ENCODE measurements at places on chromosomes 12 and 14.
A peak's percentile ranks its signal among the peaks of the same experiment; 100 is the strongest.

- peak; percentile 72 for DNase-seq
Observed at GRCh38 chr14:20857630-20858261, 33.4 kb upstream of the RNASE3 start.

DNA sequence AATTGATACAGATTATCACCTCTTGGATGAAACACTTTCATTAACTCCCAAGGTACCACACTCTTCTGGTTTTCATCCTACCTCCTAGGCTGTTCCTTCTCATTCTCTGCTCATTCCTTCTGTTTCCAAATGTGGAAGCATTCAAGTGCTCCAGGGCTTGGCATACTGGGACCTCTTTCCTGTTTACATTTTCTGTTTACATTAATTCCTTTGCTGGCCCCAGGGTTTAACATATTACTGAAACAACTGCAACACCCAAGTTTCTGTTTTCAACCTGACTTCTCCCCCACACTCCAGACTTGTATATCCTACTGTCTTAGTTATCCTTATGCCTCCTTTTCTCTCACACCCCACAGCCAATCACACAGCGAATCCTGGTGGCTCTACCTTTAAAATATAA, 386.3 kb upstream of the GARIN6 start:
- DNase-seq = no peak

GRCh38 chr14:90508536-90509254, 111.9 kb downstream of the CALM1 start:
- no peak for DNase-seq

DNA sequence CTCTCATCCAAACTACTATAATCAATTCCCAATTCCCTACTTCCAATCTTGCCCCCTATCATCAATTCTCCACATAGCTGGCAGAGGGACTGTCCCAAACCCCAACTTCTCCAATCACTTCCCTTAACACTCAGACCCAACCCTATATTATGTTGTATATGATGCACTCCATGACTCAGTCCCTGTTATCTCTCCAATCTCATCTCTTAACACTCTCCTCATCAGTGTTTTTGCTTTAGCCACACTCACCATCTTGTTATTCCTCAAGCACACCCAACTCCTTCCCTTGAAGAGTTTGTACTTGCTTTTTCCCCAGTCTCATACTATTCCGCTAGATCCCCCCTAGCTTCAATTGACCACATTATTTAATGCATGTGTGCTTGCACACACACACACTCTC, 4.9 kb downstream of the RHOJ start:
- no peak for DNase-seq

- peak; percentile 5 for DNase-seq
Observed at GRCh38 chr12:65881965-65882413, 57.7 kb downstream of the HMGA2 start.

GRCh38 chr12:130748786-130749185, 32.7 kb upstream of the RIMBP2 start:
- DNase-seq = no peak

- DNase-seq = no peak
Observed at GRCh38 chr12:63985456-63985855, 141.0 kb downstream of the SRGAP1 start.

DNA sequence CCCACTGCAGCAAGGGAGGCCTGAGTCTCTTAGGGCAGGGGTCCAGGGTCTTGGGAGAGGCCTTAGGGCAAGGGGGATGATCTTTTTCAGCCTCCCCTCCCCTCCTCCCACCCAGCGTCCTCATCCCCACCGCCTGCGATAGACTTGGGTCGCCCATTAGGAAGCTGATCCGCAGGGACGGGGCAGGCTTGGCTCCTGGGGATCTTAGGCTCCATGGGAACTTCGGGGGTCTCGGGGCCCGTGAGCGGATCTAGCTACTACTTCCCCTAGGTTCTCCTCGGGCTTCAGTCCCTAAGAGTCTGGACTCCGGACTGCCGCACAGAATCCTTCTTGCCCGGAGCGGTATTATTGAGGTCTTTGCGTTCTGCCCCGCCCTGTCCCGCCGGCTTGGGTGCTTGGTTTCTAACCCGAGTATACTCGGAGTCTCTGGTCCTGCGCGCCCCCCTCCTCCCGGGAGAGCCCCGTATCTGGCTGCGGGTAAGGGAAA, 2.2 kb upstream of the PTHLH start:
- DNase-seq = no peak

DNA sequence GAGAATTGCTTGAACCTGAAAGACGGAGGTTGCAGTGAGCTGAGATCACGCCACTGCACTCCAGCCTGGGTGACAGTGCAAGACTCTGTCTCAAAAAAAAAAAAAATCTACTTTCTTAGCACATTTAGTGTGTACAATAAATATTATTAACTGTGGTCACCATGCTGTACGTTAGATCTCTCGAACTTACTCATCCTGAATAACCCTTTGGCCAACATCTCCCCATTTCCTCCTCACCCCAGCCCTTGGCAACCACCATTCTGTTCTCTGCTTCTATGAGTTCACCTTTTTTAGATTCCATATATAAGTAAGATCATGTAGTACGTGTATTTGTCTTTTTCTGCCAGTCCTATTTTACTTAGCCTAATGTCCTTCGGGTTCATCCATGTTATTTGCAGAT, 13.4 kb downstream of the FUT8 start:
- no peak for DNase-seq

DNA sequence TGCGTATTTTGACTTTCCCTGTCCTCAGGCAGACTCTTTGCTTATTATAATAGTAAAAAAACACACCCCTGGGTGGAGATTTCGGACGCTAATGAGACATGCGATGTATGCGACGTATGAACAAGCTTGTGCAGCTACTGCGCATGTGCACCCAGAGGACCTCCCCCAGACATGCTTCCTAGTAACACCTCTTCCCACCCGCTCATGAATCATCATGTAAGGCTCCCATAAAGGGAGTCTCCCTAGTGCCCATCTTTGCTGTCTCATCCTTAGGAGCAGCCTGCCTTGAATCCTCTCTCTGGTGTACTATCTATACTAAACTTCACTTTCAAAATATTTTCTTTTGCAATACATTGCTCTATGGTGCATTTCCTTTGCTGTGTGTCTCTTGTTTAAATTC, 210.1 kb downstream of the TMEM132D start:
- DNase-seq = no peak

GRCh38 chr14:65150898-65151608, 48.7 kb upstream of the MAX start:
- no peak for DNase-seq

DNA sequence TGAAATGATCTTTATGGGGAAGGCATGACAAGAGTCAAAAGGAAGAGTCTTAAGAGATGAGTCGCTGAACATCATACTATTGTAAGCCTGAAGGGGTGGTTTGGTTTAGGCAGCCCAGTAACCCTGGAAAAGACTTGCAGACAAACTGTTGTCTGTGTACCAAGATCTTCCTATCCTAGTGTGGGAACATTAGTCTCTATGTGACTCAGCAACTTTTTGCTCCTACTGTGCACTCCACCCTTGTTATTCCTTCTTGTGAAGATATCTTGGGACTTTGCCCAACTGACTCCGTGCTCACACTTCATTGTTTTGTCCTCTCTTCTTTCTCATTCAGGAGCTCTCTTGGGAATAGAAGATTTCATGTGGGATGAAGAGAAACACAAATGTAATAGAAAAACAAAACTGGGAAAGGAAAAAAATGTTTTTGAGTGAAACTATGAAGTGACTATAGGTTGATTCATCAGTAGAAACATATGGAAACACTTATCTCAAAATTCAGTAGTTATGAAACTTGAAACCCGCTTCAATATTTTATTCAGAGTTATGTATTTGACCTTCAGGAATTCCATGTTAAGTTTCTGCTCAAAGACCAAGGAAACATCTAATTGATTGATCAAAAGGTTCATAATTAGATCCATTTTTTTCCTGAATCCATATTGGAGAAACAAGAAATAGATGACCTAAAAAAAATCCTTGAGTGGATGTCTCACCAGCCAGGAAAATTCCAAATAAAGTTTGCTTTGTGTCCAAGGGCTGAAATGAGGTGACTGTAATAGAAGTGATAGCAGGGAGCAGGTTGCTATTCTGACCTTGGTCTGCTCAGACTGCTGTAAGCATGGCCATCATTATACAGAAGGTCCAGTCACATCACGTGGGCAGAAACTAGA, 67.2 kb downstream of the BTG1 start:
- no peak for DNase-seq

DNA sequence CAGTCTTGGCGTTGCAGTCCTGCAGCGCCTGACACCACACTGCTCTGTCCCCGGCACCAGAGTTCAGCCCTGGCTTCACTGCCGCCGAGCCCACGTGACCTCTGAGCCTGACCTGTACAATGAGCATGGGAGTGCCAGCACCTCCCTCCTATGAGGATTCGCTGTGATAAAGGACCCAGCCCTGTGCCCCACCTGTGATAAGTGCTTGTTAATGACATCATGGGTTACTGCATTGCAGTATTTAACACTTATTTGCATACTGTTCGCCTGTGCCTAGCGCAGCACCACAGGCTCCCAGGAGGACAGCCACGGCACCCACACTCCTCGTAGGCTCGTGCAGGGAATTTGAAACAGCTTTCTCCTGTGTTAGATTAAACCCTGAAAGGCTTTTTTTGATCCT, 118.2 kb upstream of the GSC start:
- no peak for DNase-seq

DNA sequence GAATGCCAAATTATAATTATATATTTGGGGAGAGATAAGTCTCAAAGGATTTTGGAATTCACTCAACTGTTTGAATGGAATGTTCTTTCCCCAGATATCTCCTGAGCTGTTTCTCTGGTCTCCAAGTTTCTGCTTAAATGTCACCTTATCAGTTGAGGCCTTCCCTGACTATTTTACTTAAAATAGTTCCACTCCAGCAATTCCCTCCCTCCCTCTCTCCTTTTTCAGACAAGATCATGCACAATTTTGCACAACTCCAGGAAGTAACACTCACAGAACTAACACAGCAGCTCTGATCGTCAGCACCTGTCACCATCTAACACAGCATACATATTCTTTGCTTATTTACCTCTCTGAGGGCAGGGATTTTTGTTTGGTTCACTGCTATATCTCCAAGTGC, 12.5 kb downstream of the BTG1 start:
- DNase-seq = no peak

DNA sequence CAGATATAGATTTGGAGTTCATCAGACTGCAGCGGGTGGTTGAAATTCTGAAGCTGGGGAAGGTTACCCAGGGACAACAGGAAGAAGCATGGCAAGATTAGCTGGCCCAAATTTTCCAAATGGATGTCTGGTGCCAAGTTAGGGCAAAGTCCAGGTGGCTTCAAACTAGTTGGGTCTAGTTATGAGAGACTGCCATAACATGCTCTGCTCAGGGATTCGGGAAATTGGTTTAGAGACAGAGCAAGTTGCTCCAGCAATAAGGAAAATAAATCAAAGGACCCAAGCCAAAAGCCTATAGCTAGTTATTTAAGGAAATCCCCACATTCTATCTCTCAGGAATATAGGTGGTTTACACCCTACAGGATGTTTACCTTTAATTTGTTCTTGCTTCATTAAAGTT, 125.7 kb upstream of the BTG1 start:
- no peak for DNase-seq

- no peak for DNase-seq
Observed at GRCh38 chr14:76920331-76921087, 94.3 kb downstream of the LRRC74A start.

DNA sequence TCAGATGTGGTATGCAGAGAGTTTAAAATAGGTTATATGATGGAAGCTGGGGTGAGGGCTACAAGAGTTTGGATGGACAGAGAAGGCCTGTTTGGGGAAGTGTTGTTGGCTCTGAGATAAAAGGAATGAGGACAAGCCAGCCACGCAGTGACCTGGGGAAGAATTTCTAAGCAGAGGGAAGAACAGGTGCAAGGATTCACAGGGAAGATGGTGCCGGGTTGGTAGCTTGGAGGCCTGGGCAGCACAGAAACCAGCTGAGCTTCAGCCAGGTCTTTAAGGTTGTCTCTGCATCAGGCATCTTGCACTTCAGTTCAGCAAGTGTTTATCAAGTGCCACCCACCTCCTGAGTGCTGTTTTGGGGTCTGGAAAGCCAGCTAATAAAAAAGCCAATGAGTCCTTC, 1163.7 kb downstream of the AACS start:
- DNase-seq = no peak

GRCh38 chr14:100176811-100177327, 17.4 kb upstream of the DEGS2 start:
- DNase-seq = no peak

DNA sequence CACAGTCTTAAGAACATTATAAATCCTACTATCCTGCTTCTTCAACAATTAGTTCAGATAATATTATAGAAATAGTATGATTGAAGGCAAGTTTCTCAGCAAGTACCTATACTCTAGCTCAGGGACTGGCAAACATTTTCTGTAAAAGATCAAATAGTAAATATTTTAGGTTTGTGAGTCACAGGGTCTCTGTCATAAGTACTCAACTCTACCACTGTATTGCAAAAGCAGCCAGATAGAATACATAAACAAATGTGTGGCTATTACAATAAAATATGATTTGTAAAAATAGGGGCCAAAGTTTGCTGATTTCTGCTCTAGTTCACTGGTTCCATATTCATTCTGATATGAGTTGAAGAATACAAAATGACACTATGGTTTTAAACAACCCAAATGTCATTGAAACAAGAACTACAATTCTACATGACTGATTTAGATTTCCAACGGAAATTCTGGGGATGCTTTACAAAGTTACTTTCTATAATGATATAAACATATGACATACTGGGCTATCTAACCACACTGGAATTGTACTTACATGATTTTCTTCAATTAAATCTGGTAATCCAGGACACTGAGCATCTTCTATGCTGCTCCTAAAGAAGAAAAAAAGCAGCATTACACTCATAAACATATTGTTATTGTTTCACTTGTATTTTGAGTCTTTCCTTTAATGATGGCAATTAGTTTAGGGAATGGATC, 23.2 kb downstream of the LGALS3 start:
- no peak for DNase-seq

GRCh38 chr14:95871531-95871930, 5.1 kb upstream of the TUNAR start:
- no peak for DNase-seq

- DNase-seq = no peak
Observed at GRCh38 chr12:2250797-2251196, 198.0 kb downstream of the CACNA1C start.

- DNase-seq = no peak
Observed at GRCh38 chr12:119868992-119869391, 8.1 kb downstream of the CIT start.
